Upper lobe of left lung (tissue), 6 donors: ENCODE measurements at places on chromosomes 2 and 18. TPM values are rescaled to one million over a fixed set of nuclear protein-coding genes. Genes with fewer than 3 reads are reported as not detected.

SERPINB12 gene
- total RNA-seq = not detected

DNA sequence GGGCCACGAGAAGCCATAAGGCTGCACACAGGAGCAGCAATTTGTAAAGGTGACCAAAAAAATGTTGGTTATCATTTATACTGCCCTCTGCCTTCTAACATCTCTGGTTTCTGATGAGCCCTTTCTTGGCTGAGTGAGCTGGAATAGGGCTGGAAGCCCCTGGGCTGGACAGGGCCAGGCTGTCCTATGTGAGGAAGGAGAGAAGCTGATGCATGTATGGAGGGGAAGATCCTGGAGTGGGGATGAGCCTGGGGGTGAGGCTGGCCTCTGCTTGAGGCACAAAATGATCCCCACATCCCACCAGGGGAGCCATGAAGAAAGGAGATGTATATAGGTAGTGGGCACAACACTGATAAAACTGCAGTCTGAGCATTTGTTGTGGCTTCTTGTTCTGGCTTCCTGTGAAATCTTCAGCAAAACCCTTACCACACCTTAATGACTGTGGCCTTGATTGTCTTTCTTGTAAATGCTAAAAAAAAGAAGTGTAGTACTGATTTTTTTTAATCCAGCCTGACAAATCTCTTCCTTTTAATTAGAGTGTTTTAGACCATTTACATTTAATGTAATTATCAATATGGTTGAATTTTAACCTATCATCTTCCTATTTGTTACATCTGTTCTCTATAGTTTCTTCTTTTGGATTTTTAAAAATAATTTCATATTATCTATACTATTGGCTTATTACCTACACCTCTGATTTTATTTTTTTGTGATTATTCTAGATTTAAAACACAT lies 5.6 kb downstream of the SNED1 start:
- no peak for DNase-seq
- H3K4me3 ChIP-seq = no peak overlapping the region
- H3K4me1 ChIP-seq = peaks cover 36% of the 10 kb centered on the region
- no peaks in the 10 kb centered on the region for H3K27me3 ChIP-seq

GGCX gene
- total RNA-seq = 21.2 TPM

COL4A4 gene
- total RNA-seq = 22.6 TPM

DNA sequence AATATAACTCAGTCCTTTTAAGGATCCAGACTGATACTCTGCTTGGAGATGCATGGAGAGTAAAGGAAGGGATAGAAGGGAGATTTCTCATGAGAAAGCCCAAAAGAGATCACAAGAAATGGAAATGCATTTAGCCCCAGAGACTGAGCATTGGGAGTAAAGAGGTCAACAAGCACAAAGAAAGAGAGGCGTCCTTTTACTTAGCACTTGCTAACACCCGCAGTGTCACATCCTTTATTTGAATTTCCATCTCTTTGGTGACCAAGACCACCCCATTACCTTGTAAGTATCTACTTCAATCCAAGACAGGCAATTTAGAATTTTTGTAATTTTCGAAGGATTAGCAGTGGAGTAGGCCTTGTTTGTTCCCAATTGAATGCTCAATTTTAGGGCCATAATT lies 111.8 kb upstream of the DCC start:
- no peak for DNase-seq
- H3K27ac ChIP-seq = no peak overlapping the region
- no peaks in the 10 kb centered on the region for H3K36me3 ChIP-seq
- no peaks in the 10 kb centered on the region for H3K4me1 ChIP-seq
- no peak overlapping the region for H3K4me3 ChIP-seq

DNA sequence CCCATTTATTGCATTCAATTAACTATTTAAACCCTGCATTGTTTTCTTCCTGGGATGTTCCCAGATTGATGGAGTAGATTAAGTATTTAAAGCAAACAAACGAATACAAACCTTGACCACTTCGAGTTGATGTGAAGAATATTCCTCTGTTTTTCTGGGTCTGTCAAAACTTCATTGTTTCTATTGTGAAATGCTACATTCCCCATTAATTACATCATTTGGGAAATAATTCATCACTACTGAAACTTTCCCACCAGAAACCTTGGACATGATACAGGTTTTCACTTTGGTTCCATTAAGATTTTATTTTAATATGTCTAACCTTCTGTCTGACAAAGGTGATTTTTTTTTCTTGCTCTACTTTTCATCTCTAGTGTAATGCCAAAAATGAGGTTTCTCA lies 365.1 kb upstream of the ETAA1 start:
- no peak overlapping the region for H3K27ac ChIP-seq
- no peaks in the 10 kb centered on the region for H3K27me3 ChIP-seq
- no peaks in the 10 kb centered on the region for H3K4me1 ChIP-seq
- H3K4me3 ChIP-seq = no peak overlapping the region
- H3K36me3 ChIP-seq = no peaks in the 10 kb centered on the region
- DNase-seq = no peak
